Stimulated activated CD4-positive, alpha-beta T cell treated with anti-CD3 and anti-CD28 coated beads, Interleukin-4, amount 100 ng/mL, for 1 hour (primary cell): ENCODE measurements at places on chromosomes 7 and 10.
A peak's percentile ranks its signal among the peaks of the same experiment; 100 is the strongest.

DNA sequence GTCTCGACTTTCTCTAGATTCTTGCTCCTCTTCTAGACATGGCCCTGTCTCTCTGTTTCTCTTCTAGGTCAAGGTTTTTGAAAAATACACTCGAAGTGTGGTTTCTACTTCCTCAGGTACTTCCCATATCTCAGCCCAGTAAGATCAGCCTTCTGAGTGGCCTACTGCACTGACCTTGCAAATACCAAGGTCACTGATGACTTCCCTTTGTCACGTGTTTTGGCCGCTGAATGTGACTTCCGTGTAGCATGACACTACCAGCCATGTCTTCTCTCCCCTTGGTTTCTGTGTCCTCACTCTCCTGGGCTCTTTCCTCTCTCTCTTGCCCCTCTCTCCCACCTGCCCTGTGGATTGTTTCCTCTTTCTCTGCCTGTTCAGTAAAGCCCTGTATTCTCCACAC, 7.9 kb upstream of the WIPF3 start:
- DNase-seq = no peak

DNA sequence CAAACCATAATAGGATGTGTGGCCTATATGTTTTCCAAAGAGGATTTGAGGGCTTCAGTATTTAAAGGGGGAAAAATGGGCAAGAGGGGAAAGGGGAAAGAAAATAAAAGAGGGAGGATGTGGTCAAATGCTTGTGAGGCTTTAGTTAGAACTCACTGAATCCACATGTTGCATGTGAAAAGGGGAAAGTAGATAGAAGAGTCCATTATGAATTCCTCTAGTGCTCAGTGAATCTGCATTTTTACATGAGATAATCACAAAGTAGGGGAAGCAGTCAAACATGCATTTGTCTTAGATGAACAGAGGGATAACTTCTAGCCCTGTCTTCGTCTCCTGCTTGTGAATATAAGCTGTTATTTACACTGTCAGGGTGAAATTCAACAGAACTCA, 24.6 kb upstream of the AKAP9 start:
- no peak for DNase-seq

DNA sequence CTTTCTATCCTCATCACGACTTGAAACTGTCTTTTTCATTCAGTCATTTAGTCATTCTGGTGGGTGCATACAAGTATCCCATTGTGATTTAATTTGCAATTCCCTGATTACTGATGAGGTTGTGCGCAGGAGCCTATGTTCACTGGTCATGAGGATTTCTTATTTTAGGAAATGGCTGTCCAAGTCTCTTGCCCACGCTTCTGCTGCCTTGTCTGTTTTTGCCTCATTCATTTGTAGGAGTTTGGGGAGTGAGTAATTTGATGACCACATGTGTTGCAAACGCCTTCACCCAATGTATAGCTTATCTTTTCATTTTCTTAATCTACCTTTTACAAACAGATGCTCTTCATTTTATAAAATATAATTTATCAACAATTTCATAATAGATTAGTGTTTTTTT, 127.3 kb downstream of the ARHGAP22 start:
- no peak for DNase-seq

DNA sequence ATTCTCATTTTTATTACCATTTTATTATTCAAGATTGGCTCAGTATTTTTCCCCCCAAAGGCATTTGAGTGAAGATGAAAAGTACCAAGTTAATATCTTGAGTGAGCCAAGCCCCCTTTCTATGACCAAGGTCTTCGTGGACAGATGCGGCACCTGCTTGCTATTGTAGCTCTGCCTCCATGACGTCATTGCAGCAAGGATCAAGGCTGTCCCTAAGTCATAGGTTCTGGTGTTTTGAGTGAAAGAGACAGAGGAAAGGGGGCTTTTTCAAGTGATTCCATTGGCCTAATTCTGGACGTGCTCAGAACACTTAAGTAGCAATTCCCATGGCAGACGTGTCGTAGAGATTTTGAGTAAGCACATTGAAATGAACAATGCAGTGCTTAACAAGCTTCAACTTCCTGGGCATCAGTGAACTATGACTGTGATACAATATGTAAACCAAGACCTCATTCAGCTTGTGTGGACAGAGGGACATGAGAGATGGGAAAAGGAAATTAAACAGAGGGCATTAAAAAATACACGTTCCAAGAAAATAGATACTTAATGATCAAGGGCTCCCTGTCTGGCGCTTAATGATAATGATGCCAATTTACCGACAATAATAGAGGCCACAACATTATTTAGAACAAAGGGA, 248.7 kb upstream of the NPVF start:
- DNase-seq = no peak

DNA sequence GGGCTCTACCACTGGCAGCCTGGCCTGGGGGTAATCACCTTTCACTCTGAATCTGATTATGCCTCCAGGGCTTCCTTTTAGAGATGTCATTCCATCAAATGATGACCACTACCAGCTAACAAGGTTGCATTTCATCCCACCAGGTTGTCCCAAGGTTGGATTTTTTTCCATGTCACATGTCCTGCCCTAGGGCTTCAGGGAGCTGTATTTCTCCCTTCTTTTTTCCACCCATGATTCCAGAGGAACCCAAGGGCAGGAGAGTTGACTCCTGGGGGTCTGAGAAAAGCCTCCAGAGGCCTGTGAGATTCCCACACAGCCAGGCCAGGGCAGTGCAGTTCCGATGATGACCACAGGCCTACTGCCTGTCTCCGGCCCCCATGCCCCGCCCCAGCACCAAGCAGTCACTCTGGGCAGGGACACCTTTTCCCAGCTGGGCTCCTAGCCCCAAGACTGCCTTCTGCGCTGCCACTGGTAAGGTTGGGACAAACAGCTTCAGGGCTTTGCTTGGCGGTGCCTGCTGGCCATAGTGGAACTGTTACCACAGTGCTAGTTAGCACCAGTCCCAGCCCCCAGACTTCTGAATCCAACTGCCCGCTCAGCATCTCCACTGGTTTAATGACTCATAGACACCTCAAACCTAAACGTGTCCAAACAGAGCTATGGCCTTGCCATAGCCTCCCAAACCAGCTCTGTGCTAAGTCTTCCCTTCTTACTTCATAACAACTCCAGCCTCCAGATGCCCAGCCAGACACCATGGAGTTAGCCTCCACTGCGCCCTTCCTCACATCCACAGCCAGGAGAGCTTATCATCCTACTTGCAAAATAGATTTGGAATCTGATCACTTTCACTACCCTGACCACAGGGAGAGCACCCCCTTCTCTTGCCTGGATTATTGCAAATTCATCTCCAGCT, 133.7 kb downstream of the ARHGAP22 start:
- no peak for DNase-seq

DNA sequence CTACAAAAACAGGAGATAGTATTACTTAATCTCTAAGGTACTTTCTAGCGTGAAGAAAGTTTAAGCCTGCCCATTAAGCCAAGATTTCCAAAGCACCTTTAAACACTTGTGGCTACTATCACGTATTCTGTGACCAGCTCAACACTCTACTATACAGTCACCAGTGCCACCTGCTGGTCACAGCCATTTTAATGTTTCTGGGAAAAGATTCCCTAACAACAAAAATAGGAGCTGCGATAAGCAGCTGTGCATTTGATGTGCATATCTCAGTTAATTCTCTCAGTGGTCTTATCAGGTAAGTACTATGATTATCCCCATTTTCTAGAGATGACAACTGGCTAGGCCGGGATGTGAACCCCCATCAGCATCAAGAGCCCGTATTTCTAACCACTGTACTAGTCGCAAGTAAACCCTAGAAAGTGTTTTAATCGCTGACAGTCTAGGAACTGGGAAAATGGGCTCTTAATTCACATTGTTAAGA, 860 bp downstream of the SEC31B start:
- peak; percentile 57 for DNase-seq

- DNase-seq = no peak
Measured at GRCh38 chr10:124592736-124593430, 131.3 kb downstream of the LHPP start.

GRCh38 chr7:128039544-128039953, 8.3 kb upstream of the LRRC4 start:
- DNase-seq = no peak

- DNase-seq = no peak
Measured at GRCh38 chr10:11535346-11535959, 76.0 kb downstream of the USP6NL start.

GRCh38 chr10:35413985-35414861, 77.9 kb downstream of the CCNY start:
- peak; percentile 34 for DNase-seq

DNA sequence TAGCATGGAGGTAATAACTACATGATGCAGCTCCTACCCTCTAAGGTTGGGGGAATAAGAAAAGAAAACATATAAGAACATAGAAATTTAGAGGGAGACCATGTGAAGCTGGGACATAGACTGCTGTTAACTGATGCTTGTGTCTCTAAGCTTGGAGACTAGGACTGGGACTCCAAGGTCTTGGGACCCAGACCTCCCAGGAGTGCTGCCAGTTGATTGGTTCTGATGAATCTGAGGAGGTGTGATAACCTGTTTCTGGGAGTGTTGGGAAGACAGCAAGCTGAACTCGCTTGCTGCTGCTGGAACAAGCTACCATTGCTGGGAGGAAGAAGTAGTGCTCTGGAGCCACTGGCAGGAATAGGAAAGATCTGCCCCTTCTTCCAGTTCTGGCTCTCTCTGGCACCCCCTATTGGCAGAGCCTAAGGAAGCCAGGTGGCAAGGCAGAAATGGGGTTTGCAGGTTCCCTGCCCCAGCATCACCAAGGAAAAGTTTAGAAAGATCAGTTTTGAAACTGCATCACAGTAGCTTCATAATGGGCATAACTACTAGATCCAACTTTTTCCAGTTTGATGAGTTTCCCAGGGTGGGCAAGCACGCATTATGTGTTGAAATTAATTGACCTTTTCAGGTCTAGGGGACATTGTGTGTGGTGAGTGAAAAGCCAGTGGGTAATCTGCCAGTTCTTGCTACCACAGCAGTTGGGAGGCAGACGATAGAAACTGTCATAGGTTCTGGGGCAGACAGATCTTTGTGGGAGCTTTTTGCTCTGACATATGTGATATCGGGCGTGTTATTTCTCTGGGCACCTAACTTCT, 140.7 kb downstream of the SND1 start:
- DNase-seq = peak; percentile 8

DNA sequence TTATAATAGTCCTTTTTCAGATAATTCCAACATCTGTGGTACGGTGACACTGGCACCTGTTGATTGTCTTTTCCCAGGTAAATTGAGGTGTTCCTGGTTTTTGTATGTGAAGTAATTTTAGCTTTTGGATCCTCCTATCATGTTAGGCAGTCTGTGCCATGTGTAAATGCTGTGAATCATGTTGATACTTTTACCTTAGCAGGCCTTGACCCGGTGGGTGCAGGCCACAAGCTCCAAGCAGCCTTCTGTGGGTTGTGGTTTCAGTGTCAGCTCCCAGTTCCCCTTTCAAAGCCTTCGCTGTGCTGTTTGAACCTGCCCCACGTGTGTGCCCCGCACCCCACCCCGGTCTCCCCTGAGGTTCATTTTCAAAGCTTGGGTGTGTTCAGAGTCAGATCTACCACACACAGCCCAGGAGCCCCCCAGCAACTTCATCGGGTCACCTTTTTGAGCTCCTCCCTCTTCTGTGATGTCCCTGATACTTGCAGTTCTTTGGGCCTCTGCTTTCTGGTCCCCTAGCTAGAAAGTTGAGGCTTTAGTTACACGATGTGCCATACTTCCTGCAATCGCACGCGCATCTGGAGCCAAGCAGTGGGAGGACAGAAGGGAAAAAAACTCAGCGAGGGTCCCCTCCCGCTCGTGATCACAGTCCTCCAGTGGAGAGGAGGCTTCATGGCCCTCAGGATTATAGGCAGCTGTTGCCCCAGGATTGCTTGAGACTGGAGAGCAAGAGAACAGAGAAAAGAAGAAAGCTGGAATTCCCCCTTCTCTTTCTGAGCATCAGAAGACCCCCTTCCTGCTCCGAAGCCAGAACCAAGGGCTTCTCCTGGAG, 8.7 kb upstream of the BHLHA15 start:
- DNase-seq = peak; percentile 53

DNA sequence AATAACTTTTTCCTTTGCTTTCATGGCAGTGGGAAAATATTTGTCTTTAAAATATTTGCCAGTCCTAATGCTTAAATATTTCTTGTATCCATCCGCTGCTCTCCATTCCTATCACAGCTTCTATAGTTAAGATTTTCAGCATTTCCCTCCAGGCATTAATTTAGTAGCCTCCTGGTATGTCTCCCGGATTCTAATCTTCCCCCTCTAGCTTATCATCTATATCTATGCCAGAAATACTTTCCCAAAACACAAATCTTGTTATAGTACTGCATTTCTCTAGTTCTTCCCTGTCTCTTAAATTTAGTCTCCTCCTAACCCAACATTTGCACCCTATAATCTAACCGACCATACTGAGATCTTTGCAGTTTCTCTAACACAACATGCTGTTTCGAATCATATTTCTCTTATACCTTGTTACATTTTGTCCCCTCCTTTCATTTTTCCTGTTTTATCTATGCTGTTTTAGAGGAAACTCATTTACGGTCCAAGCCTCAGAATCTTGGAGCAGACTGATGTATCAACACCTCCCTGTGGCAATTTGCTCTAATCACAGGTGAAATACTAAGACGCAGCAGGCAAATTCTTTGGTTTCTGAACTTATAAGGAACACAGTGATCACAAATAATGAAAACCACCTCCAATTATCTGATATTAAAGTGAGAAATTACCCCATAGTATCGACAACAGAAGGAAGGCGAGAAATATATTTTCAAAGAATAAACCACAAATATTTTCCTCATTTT, 10.3 kb downstream of the CNTNAP2 start:
- no peak for DNase-seq

- DNase-seq = peak; percentile 43
Measured at GRCh38 chr10:92242910-92243671, 47.8 kb downstream of the CPEB3 start.

- peak; percentile 34 for DNase-seq
Measured at GRCh38 chr10:6141296-6142151, 52.7 kb downstream of the RBM17 start.

DNA sequence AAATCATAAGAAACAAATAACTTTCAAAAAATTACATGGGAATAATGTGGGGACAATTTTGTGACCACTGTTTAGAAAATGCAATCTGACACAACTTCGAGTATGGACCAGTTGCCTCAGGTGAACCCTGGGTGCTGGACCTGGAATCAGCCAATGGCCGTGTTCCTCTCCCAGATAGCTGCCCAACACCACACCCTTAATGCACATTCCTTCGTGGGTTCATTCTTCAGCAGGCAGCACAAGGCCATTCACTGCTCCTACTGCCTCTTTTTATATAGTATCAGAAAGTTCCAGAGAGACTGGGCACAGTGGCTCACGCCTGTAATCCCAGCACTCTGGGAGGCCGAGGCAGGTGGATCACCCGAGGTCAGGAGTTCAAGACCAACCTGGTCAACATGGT, 89.1 kb upstream of the PARD3 start:
- no peak for DNase-seq

DNA sequence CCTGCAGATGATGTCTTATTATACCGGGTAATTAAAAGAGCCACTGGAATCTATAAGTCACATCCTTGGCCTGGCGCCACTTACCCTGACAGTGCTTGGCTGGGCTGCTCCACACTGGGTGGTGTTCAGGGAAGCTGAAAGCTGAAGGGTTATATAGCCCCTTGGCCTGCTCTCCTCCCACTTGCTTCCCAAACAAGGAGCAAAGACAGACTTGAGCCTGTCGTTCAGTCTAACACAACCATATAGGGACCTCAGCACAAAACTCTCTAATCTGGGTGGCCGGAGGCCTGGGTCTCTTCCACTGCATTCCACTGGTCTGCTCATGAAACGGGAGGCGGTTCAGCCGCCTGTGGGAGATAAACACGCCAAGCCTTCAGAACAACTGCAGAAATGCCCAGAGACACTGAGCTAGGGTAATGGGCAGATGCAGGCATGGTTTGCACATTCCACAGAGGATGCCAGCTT, at the start of gene ACTA2:
Gene ACTA2 (minus strand): TSS at position 127 of the 465 bp plus-strand sequence. CDS start 3,843 bp downstream, outside the sequence.
- DNase-seq = no peak

GRCh38 chr7:117412946-117413559, 14.2 kb downstream of the ASZ1 start:
- no peak for DNase-seq

GRCh38 chr7:46838463-46838862, 743.4 kb downstream of the TNS3 start:
- no peak for DNase-seq
